Hepatic stellate cell (primary cell): ENCODE measurements at places on chromosomes 7 and 10.

DNA sequence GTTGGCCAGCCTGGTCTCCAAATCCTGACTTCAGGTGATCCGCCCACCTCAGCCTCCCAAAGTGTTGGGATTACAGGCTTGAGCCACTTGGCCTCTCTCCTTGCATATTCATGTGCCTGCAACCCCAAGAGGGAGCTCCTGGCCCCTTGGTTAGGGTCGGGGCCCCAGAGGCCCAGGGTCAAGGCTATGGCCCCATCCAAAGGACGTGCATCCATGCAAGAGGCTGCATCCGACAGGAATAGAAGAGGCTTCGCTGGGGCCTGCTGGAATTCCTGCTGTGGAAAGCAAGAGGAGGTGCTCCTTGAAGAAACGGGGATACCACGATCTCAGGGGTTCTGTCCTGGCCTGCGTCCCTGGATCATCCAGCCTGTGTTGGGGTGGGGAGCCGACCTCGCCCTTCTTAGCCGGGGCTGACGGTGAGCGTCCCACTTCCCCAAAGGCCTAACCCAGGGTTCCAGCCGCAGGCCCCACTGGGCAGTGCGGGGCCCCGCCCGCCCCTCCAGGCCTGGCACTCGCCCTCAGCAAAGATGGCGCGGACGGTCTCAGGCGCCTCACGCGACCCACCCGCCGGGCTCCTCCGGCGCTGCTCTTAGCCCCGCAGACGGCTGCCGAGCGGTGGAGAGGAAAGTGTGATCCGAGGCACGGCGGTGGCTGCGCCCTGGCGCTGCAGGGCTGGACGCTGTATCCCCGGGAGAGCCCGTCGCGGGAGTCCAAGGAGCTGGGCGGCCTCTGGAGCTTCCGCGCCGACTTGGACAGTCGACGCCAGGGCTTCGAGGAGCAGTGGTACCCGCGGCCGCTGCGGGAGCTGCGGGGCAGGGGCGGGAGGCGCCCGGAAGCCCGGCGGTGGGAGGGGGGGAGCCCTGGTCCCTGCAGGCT, 54.7 kb downstream of the ZNF727 start:
- DNase-seq, result no peak

- DNase-seq, result no peak
Measured at GRCh38 chr10:21754410-21755011, 220.5 kb downstream of the MLLT10 start.

GRCh38 chr10:3787016-3787400, 2.0 kb upstream of the KLF6 start:
- no peak for DNase-seq

DNA sequence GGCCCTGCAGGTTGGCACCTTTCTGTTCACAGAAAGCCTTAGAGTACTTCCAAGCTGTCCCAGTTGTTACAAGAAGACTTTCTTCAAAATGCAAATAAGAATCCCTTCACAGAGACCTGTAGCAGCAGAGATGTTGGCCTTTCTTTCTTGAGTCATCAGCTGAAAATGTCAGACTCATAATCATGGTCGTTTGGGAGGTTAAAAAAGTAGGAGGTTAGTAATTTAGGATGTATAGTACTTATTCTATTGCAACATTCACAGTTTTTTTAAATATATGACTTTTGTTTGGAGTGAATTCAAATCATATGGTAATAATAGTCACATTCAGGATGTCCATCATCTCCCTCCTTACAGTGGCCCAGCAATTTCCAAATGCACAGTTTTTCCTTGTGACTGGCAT, 223.9 kb upstream of the GLI3 start:
- no peak for DNase-seq

- DNase-seq, result no peak
Measured at GRCh38 chr7:71133856-71134255, 1.9 kb downstream of the GALNT17 start.

GRCh38 chr10:89327803-89328441, at the start of gene IFIT3:
Gene IFIT3, plus strand, starts transcription at chr10:89327997. Its CDS starts 77 bp downstream, at chr10:89328074.
- DNase-seq, result peak; percentile 74

- no peak for DNase-seq
Measured at GRCh38 chr7:100369105-100369504, 4.2 kb upstream of the PILRA start.

DNA sequence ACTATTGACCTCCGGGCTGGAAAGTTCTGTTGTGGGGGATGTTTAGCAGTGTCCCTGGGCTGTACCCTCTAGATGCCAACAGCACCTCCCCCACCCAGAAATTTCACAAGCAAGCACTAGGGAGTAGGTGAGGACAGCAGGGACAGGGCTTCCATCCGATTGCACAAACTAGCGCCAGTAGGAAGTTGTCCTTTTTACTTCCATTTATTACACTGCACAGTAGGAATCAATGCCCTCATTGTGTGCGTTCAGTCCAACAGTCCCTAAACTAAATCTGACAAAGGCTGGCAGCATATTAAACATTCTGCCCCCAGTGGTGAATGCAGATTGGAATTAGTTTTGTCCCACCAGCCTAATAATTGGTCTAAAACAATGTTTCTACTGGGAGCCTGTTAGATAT, 6.4 kb upstream of the SOSTDC1 start:
- DNase-seq, result no peak

DNA sequence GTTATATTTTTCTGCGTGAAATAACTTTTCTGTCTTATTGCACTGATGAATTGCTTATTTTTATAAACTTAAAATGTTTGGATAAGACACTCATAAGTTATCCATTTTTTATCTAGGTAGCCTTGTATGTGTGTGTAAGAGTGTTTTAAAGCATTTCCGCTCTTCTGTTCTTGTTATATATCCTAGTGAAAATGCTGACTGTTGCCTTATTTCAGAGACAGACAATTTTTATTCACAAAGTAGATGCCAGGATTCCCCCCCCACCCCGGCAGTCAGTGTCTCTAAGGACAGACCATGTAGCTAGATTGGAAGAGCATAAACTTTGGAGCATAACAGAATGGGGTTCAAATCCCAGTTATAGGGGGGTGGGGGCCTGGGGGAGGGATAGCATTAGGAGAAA, 1.6 kb downstream of the SMC3 start:
- DNase-seq, result no peak

DNA sequence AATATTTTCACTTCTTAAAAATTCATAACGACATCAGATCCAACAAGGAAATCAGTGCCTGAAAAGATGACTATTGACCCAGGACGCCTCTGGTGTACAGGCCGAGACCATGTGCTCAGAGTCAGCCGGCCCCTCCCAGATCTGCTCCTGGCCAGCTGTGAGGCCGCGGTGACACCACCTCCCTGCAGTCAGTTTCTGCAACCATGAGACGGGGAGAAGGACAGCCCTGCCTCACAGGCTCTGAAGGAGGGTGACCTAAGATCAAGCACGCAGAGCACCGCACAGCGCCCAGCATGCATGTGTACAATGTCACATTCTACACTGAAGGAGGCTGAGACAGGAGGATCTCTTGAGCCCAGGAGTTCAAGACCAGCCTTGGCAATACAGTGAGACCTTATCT, 2.6 kb upstream of the GPER1 start:
- DNase-seq, result no peak

GRCh38 chr10:82759050-82759449, 884.1 kb downstream of the NRG3 start:
- DNase-seq, result no peak

DNA sequence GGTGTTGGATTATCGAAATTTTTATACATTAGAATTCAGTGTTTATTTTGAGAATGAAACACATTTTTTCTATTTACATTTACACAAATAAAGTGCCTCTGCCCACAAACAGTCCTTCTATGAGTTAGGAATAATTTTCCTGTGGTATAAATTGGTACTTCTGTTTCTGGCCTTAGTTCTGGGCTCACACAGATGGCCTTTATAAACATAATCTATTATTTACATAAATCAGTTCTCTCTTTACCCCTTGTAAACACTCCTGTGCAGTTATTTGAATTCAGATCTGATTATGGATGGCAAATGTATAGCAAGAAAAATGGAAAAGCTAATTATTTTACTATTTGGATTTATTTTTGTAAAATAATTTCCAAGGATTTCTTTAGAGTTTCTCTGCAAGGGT, 143.2 kb downstream of the PRKG1 start:
- no peak for DNase-seq

DNA sequence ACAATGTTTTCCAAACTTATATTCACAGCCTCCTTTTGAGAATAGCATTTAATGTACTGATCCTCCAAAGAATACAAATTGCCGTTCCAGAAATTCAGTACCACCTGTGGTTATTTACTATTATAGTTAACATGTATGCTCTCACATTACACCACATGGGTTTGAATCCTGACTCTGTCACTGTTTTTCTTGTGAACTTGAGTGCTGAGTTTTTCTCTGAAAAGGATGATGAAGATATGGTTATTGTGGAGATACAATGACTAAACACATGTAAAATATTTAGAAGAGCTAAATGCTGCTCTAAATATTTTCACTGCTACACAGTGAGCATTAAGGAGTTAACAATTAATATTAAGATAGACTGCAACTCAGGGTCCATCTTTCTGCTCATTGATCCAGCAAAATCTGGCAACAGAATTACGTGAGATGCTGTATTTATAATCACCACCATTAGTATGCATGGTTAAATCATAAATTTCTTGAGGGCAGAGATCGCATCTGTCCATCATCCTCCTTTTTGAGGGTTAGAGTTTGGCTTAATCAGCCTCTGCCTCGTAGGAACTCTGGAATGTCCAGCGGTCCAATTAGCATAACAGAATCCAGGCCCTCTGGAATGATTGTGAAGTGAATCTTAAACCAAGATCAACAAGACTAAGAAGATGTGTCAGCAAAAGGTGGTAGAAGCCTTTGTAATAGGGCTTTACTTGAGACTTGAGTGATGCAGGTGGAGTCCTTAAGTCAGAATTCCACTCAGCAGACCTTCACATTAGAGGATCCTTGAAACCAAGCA, 152.8 kb downstream of the MACC1 start:
- peak; percentile 33 for DNase-seq

DNA sequence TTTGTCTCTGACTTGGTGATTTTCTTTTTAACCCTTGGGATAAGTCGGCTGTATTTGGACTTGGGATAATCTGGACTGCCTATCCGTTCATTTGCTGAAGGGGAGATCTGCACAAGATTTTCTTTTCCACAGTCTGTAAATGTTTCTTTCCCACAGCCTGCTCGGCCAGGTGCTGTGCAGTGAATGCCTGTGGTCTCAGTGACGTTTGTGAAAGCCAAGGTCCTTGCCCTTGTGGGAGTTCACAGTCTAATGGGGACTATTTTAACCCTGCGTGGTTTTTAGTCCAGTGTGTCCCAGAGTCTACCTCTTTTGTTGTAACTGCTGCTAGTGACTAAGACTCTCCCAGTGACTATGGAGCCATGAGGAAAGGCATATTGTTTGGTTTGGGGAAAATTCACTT, 8.9 kb downstream of the PNLIP start:
- no peak for DNase-seq

DNA sequence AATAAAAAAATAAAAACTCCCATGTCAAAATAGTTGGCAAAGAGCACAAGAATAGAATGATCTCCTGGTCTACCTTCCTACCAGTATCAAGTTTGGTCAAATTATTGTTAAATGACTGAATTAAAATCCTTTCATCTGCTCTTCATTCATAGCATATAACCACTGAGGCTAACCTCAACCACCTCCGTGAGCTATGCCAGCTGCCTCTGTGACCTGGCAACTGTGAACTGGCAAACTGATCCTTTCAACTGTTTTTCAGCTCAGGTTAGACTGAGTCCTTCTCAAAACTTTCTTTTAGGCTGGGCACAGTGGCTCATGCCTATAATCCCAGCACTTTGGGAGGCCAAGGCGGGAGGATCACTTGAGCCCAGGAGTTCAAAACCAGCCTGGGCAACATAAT, 36.1 kb downstream of the NUDCD3 start:
- no peak for DNase-seq

- DNase-seq, result no peak
Measured at GRCh38 chr10:129866894-129867293, 97.2 kb downstream of the EBF3 start.

DNA sequence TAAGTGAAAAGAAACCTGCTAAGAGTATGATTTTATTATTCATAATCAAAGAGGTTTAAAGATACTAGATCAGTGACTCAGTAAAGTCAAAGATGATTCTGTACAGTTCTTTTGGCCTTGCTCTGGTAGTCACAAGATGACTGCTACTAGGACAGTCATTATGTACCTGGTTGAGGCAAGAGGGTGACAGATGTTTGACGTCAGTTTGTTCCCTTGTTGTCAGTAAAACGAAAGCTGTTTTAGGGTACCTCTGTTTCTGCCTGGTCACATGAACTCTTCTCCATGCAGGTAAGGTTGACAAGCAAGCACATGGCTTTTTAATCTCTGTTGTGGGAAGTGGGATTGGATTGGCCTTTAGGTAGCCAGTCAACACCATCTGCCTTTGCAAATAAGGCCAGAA, 308.0 kb downstream of the EXOC4 start:
- DNase-seq, result no peak

- DNase-seq, result peak; percentile 4
Measured at GRCh38 chr10:117005026-117005526, at the start of gene SHTN1. Gene SHTN1, minus strand, starts transcription at chr10:117005187. Its CDS starts 108 bp downstream, at chr10:117005079.

DNA sequence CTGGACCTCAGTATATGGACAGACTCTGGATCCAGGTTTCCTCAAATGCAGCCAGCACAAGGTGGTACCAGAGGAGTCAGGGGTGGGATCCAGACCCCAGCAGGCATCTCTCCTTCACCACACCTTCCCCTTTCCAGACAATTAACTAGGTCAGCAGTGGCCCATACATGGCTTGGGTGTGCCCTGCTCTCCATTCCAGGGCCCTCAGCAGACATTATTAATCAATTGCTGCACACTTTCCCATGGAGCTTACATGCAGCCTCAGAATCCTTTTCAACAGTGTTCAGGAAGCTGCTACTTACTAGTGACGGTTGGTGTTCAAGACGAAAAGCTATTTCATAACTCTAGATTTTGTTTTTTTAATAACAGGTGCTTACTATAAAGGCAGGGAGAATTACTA, 6.0 kb downstream of the COL13A1 start:
- no peak for DNase-seq

- no peak for DNase-seq
Measured at GRCh38 chr10:70963271-70963670, 74.9 kb upstream of the PCBD1 start.

- no peak for DNase-seq
Measured at GRCh38 chr7:13028825-13029099, 341.3 kb downstream of the ARL4A start.

DNA sequence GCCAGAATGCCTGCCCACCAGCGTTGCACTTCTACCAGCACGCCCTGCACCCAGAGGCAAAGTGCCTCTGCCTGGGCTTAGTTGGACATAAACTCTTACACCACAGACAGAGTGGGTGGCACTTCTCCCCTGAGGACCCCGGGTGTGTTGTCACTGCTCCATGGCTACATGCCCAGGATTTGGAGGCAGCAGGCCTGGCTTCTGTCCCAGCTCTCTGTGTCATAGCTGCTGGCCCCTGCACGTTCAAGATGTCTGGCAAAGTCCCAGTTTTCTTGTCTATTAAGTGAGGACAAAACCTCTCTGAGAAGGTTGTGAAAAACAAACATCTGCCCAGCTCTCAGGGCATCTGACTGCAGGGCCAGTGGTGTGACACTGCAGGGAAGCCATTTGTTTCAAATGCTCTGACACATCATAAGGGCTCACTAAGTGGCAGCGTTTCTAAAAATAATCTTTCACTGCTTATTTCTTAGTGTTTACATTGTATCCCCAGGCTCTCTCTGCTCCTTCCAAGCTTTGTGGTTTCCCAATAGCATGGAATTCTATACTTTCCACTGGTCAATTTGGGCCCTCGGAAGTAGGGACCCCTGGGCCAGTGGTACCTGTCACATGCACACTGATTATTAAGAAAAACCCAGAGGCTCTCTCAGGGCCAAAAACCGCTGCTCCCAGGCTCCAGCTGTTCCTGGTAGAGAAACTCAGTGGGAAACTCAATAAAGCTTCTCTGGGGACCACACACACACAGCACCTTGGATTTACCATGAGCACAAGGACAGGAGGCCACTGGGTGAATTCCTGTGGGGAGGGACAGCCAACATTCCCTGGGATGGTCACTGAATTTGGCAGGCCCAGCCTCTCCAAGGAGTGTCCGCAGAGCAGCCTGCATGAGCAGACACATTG, 86.2 kb upstream of the ANLN start:
- DNase-seq, result peak; percentile 94
